SJSA1 (cell line): ENCODE measurements at places on chromosomes 5 and 9.

DNA sequence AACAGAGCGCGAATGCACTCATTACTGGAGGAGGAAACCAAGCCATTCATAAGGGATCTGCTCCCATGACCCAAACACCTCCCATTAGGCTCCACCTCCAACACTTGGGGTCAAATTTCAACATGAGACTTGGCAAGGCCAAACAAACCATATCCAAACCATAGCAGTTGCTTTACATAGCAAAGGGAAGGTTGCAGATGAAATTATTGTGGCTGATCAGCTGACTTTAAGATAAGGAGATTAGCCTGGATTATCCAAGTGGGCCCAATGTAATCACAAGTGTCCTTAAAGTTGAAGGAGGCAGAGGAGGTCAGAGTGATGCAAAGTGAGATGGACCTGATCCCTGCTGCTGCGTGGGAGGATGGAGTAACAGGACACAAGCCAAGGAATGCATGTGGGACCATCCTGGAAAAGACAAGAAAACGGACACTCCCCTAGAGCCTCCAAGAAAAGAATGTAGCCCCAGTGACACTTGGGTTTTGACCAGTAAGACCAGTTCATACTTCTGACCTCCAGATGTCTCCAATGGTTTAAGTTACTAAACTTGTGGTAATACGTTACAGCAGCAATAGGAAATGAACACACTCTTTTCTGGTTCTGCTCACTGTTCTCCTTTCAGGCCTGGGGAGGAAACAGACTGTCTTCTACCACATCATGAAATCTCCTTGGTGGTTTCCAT lies 167.3 kb downstream of the GNAQ start:
- no peak for DNase-seq

DNA sequence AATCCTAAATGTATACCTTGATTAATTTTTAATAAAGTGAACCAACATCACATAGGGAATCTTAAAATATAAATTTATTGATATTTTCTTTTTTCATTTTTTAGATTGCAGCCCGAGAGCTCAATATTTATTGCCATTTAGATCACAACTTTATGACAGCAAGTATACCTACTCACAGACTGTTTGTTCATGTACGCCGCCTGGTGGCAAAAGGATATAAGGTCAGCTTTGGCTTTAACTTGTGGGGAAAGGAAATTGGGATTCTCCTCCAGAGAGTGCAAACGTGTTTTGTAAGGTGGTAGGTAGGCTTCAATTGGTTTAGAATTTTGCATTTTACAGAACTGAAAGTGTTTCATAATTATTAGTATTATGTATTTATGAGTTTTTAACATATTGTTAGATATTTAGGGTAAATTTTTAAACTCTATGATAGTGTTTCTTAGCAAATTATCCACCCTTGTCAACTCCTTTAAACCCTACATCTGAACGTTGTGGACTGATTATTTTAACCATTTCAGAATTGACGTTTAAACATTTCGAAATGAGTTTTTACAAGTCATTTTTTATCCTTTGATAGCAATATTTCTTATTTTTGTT lies 17.5 kb upstream of the DHFR start:
- DNase-seq = peak; percentile 64

- no peak for DNase-seq
Observed at GRCh38 chr9:128316421-128316820, 5.8 kb downstream of the TRUB2 start.

GRCh38 chr5:128376577-128376976 lies 161.5 kb downstream of the FBN2 start:
- no peak for DNase-seq

- no peak for DNase-seq
Observed at GRCh38 chr9:5072871-5073270, 87.8 kb downstream of the JAK2 start.

DNA sequence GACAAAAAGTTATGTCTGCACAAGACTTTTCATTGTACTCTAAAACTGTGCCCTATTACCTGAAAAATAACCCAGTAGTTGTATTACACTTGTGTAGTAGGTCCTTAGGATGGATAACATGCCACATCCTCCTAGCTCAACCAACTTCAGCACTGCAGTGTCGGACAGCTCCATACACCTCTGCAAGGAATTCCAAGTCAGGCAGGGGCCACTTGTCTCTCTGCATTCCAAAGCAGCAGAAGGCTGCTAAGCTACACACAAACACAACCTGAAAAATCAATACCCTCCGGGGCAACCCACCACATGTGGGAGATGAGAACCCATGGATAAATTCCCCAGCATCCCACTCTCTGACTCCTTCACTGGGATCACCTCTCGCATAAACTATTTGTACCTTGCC lies 50.2 kb downstream of the MED10 start:
- DNase-seq = no peak

DNA sequence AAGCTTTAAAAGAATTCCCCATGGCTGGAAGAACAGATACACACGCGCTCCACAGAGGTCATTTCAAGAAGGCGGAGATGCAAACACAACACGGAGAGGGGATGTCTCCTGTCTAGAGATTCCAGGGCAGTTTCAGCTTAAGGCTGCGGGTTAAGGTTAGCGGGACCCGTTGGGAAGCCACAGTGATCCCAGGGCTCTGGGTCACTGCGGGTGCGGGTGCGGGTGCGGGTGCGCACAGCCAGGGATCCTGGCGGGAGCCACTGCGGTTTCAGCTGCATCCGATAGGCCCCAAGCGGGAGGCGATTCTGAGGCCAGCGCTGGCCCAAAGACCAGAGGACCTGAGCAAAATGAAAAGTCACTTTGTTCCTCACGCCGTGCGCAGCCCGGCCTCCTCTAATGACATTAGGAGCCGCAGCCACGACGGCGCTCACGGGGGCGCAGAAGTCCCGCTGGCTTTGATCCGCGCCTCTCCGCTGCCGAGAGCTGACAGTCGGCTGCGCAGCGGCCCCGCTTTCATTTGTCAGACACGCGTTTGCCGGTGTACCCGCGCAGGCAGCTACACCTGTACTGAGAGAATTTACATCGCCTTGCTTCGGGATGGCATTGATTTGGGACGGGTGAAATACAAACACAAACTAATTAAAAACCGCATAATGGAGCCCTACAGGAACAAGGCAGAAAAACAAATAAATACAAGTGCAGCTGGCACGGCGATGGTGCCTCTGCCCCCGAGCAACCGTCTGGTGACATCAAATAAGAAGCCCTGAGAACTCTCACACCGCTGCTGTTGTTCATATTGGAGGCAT lies 5.3 kb upstream of the IRX1 start:
- no peak for DNase-seq

DNA sequence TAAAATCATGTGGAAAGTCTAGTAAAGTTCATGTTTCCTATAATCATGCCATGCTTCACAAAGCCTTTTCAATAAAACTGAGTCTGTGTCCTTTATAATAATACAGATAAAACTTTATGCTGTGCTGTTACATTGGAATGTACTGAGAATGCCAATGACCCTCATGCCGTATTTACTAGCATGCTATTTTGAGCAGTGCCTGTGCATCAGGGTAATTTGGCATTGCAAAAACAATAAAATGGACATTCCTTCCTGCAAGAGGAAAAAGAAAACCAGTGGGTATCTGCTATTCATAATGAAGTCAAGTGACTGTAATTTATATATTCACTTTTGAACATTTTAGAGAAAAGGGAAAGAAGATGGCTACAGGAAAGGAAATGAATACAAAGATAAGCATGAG lies 159.0 kb downstream of the PBX3 start:
- DNase-seq = peak; percentile 10
